ENCODE measurements at places on chromosomes 2 and 18.

- no peak for DNase-seq
These were observed 23.4 kb upstream of the CYP1B1 start for GRCh38 chr2:38099099-38100028.

DNA sequence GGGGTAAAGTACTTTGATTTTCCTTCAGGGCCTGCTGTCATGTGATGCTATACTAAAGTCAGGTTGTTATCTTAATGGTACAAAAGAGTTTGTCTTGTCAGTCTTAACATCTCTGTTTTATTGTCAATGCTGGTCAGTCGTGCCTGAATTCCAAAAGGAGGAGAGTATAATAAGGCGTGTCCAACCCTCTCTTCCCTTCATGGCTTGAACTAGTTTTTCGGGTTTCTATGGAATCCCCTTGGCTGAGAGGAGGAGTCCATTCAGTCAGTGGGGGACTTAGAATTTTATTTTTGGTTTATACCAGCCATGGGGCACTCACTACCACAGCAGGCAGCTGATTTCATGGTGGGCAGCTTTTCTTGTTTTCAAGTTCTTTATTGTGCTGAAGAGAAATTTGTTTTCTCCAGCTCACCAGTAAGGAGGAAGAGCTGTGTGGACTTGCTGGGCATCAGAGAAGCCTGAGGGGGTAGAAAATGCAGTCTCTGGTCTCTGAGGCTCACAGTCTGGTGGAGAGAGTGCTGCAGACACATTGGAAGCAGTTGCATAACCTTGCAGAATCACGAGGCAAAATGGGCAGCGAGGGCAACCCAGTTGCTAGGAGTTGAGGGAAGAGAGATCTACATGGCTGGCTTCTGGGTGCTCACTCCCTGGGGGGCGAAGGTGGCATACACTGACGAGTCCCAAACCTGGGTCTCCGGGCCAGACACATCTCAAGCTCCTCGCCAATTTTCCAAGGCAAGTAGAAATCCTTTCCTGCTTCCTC, 193.1 kb downstream of the ZBTB7C start:
- DNase-seq, result no peak

DNA sequence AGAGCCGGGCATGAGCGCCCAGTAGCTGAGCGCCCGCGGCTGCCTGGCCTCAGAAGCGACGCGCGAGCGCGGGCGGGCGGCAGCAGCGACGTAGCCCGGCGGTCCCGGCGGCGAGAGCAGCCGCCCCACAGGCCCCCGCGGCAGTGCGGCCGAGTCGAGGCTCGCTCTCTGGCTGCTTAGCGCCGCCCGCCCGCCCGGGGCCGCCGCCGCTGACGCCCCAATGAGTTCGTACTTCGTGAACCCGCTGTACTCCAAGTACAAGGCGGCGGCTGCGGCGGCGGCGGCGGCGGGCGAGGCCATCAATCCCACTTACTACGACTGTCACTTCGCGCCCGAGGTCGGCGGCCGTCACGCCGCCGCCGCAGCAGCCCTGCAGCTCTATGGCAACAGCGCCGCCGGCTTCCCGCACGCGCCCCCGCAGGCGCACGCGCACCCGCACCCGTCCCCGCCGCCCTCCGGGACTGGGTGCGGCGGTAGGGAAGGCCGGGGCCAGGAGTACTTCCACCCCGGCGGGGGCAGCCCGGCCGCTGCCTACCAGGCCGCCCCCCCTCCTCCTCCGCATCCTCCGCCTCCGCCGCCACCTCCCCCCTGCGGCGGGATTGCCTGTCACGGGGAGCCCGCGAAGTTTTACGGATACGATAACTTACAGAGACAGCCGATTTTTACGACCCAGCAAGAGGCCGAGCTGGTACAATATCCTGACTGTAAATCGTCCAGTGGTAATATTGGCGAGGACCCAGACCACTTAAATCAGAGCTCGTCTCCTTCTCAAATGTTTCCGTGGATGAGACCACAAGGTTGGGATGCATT, 847 bp downstream of the HOXD8 start:
- no peak for DNase-seq

DNA sequence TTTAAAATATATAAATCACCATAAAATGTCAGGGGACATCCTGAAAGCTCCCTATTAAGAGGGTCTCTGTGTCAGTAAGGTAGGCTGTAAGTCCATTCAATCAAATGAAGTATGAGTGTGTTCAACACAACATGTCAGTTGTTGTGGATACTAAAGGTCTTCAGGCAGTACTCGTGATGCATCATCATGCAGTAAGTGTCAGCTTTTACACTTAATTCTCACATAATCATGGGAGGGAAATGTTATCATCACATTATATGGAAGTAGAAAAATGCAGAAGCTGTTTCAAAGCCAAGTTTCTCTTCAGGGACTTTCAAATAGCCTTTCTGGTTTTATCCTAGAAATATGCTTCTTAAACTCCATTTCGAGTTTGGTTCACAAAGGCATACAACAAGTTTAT, 477.1 kb upstream of the ID2 start:
- DNase-seq, result no peak

- DNase-seq, result no peak
These were observed 50.2 kb downstream of the TGOLN2 start for GRCh38 chr2:85277416-85278158.

DNA sequence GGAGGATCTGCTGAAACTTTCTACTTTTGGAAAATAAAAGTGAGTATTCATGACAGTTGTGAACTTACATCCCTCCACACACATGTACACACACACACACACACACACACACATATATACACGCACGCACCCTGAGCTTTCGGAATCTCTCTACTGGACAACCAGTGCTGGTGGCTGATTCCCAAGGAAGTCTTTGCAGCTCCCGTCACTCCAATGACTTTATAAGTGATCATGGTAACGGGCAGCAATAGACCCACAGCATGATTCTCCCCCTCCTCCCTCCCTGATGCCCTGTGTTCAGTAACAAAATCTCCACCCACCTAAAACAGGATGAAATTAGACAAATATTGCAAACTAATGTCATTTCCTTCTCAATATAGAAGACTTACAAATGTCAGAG, 364.9 kb downstream of the IRS1 start:
- no peak for DNase-seq

GRCh38 chr2:213249502-213249901, 34.8 kb upstream of the SPAG16 start:
- DNase-seq, result no peak

DNA sequence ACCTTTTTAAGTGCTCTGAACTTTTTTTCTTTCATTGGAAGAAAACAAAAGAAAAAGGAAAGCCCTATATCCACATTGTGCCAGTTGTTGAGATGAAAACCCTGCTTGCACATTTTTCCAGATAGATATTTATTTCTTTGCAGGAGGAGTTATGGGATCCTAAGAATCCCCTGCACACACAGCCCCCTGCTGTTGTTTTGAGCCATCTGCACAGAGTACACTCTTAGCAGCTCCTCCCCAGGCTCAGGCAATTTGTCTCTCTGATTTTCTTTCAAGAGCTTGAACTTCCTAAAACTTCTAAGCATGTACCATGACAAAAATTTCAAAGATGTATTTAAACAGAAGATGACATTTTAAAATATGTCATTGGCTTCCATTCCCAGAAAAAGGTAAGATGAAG, 436.9 kb downstream of the METTL4 start:
- DNase-seq, result no peak

- no peak for DNase-seq
These were observed 70.6 kb downstream of the GDF7 start for GRCh38 chr2:20737505-20737904.

- no peak for DNase-seq
These were observed 81.0 kb downstream of the NDUFA10 start for GRCh38 chr2:239943991-239944631.

GRCh38 chr2:133599211-133599803, 31.0 kb upstream of the NCKAP5 start:
- DNase-seq, result no peak

- DNase-seq, result no peak
These were observed 268.7 kb upstream of the SETBP1 start for GRCh38 chr18:44411976-44412375.

- no peak for DNase-seq
These were observed 279.8 kb downstream of the CLIP4 start for GRCh38 chr2:29394981-29395350.

- DNase-seq, result no peak
These were observed 59.9 kb downstream of the SMAD2 start for GRCh38 chr18:47870605-47871004.

GRCh38 chr18:63545000-63545399, 2.8 kb downstream of the SERPINB12 start:
- DNase-seq, result no peak

- no peak for DNase-seq
These were observed 353.1 kb downstream of the IRS1 start for GRCh38 chr2:226446406-226447001.

- no peak for DNase-seq
These were observed 13.3 kb upstream of the PRELID3A start for GRCh38 chr18:12394428-12394827.

GRCh38 chr18:47756364-47757016, 174.0 kb downstream of the SMAD2 start:
- DNase-seq, result peak; percentile 10

- DNase-seq, result no peak
These were observed 6.0 kb downstream of the SH3YL1 start for GRCh38 chr2:257842-258241.

- no peak for DNase-seq
These were observed 31.0 kb downstream of the STEAP3 start for GRCh38 chr2:119254601-119255080.

- no peak for DNase-seq
These were observed 17.7 kb upstream of the MARCHF7 start for GRCh38 chr2:159694500-159695040.

GRCh38 chr2:63514781-63515180, 73.5 kb downstream of the WDPCP start:
- DNase-seq, result no peak

- no peak for DNase-seq
These were observed 157.4 kb downstream of the ARL4C start for GRCh38 chr2:234339501-234339900.

- no peak for DNase-seq
These were observed 87.5 kb upstream of the COPS8 start for GRCh38 chr2:236998236-236998635.

GRCh38 chr18:50853863-50854271, 25.1 kb upstream of the ME2 start:
- peak; percentile 63 for DNase-seq

GRCh38 chr2:15561574-15562344, 625 bp upstream of the NBAS start:
- peak; percentile 39 for DNase-seq

DNA sequence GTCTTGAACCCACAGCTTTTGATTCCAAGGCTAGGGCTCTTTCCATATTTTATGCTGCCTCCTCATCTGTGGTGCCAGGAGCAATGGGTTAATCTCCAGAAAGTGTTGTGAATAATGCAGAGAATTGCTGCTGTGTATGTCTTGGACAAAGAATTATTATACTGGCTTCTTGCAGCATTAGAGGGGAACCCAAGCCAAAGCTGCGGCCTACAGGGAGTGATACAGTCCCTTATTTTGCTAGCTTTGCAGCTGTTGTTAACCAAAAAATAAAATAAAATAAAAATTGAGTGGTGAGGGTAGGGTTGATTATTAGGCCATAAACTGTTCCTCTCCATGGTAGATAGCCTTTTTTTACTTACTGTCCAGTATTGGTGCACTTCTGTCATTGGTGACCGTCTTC, 16.7 kb downstream of the WIPF1 start:
- no peak for DNase-seq

DNA sequence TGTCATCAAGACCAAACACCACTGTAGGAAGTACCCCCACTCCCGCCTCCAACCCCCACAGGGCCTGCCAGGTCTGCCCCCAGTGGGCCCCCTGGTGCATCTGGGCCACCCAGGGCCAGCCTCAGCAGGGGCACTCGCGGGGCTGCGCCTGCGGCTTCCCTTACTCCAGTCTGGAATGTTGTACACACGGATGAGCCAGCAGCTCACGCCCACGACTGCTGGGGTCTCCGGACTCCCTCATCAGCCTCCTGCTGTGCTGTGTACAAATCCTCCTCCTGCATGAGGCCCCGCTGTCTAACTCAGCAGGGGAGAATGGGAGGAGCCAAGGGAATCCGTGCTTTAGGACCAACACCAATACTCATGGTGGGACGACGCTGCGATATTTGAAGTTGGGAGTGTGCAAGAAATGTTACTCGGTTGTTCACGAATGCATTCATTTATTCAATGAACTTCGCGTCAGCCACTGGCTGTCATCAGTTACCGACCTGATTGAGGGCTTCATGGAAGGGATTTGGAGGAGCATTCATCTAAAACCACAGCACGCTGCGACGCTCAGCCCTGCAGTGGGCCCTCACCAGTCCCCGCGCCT, 654 bp upstream of the ASB1 start:
- DNase-seq, result no peak

DNA sequence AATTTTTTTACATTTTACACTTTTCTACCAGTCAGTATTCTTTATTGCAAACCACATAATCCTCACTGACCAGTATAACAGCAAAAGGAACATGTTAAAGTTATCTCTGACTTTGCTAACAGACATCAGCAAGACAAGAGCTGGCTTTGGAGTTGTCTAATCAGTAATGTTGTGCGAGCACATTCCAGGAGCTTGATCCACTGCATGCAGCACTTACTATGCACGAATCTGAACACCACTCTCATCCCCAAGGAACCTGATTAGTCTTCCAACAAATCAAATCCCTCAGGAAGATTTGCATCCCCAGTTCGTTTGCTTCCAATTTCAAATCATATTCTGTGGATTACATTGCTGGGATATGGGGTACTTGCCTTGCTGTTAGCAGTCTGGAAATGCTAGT, 269.3 kb upstream of the EPC2 start:
- DNase-seq, result no peak

DNA sequence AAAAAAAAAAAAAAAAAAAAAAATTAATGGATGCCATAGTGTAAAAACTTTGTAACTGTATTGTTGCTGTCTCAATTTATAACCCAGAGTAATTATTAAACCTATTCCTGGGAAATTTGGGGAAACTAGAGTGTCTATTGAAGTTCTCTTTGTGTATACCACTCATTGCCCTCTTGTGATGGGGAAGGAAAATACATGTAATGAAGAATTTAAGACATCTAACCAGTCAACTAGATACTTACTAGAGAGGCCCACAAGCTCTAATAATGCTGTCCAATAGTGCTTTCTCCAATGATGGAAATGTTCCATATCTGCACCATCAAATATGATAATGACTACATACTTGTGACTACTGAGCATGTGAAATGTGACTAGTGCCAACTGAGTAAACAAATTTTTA, 168.5 kb upstream of the SLC39A10 start:
- DNase-seq, result no peak

DNA sequence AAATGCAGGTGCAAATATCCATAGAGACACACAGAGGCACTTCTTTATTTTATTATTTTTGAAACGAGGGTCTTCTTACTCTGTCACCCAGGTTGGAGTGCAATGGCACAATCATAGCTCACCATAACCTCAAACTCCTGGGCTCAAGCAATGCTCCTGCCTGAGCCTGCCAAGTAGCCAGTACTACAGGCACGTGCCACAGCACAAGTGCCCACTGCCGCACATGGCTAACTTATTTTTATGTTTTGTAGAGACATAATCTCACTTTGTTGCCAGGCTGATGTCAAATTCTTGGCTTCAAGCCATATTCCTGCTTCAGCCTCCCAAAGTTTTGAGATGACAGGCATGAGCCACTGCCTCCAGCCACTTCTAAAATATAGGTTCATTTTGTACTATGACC, 537.6 kb downstream of the THSD7B start:
- DNase-seq, result no peak
